ENCODE measurements at places on chromosomes 6 and 20. TPM values are rescaled to one million over a fixed set of nuclear protein-coding genes. Genes with fewer than 3 reads are reported as not detected.

Gene MEI4
- not detected for total RNA-seq

Gene PHACTR1
- total RNA-seq = 0.33 TPM

Gene ASIP
- total RNA-seq = not detected

Gene ULBP1
- total RNA-seq = 23.5 TPM

Gene CASS4
- total RNA-seq = under 0.01 TPM

Gene SRSF12
- 0.54 TPM for total RNA-seq

Gene FAM83D
- total RNA-seq = 7.0 TPM

Gene LTB
- not detected for total RNA-seq

Gene APOM
- 0.50 TPM for total RNA-seq

Gene NKX2-4
- not detected for total RNA-seq

Gene RFX6
- not detected for total RNA-seq

Gene OR2B6
- total RNA-seq = not detected

Gene PRR18
- total RNA-seq = 0.09 TPM

GRCh38 chr6:163943607-163944385 lies 529.3 kb downstream of the QKI start:
- no peak for DNase-seq

- DNase-seq = peak; percentile 95
These were observed 102.6 kb downstream of the CDC5L start for GRCh38 chr6:44489910-44490604.

DNA sequence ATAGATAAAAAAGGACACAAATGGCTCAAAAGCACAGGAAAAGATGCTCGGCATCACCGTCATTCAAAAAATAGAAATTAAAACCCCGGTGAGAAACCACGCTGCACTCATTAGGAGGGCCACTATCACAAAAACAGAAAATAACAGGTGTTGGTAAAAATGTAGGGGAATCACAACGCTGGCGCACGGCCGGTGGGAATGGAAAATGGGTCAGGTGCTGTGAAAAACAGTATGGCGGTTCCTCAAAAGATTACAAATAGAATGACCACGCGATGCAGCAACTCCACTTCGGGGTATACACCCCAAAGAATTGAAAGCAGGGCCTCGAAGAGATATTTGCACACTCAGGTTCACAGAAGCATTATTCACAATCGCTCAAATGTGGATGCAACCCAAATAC lies 28.3 kb downstream of the NPEPL1 start:
- no peak for DNase-seq

DNA sequence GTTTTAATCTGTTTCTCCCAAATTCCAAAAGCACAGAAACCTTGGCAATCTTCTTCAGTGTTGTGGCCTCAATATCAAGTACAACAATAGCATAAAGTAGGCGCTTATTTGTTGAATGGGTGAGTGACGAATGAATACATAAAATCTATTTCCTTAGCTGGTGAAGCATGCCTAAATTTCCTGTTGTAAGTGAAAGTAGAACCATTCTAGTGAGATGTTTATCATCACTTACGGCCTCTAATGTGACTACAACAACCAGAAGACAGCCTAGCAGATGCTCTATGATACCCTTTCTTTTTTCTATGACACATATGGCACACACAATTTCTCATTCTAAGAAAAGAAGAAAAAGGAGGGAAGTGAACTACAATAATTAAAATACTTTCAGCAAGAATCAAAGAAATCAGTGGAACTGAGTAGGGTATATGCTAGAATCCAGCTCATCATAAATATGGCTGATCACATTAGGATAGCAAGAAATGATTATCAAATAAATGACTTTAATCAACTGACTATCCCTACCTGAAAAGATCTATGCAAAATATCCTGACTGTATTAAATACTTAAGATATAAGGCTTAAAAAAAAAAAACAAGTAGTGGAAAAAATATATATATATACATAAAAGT lies 67.4 kb downstream of the BTBD9 start:
- no peak for DNase-seq

DNA sequence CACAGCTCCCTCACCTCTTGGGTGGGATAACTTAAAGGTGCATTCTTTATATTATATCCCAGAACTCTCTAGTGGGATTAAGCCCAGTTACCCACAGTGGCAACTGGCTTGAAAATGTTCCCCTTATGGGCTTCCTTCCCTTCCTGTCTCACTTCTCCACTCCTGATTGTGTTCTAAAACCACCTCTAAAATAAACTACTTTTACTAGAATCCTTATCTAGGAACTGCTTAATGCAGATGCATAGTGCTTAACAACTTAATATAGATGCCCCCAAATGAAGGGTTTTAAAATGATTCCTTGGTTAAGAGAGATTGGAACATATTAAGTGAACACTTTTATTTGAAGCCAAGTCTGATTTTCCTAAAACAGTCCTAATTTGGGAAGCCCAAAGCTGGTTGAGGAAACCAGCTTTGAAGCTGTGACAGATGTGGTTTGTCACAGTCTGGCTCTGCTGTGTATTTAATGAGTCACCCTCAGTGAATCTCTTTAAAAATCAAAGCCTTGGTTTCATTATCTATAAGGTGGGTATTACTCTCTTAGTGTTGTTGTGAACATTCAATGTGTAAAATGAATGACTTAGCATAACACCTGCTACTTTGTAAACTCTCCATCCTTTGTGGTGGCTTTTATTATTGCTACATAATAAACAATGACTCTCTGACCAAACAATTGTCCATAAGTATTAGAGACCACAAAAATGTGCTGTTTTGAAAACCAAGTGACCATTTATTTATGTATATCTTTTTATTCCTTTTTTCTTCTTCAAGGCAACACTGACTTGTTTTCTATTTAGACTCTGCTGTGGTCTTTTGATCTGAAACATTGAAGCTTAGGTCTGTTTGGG lies 24.4 kb downstream of the PLCB1 start:
- DNase-seq = no peak

DNA sequence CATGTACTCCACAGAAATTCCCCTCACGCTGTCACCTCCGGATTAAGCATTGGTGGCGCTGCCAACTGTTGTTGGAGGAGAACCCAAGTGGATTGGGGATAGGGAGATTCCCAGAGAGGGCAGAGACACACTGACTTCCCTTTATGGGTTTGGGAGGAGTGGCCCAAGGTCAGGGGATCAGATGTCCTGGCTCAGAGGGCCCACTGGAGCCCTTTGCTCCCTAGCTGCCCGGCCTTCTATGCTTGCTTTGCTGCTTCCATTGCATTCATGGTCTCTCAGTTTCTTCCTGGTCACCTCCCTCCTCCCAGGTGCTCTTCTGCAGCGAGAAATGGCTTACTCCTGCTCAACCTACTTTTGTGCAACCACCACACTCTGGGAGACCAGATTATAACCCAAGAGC lies 14.3 kb downstream of the CUL9 start:
- no peak for DNase-seq

- no peak for DNase-seq
These were observed 120.0 kb upstream of the RREB1 start for GRCh38 chr6:6987749-6988148.

DNA sequence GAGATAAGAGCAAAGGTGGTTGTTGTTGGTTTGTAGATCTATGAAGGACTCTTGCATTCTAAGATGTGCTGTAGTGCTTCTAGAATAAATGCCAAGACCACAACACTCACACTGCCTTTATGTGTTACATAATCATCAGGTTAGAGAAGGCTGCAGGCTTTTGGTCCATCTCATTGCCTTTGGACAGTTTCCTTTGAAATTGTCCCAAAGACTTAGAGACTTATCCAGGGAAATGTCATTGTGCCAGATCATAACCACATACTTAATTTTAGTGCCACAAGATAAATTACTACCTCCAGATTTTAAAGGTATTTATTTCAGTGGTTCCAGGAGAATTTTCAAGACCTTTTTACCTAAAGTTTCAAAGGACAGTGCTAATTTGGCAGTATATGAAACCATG lies 666.6 kb upstream of the CITED2 start:
- DNase-seq = no peak

GRCh38 chr6:84740385-84740784 lies 24.0 kb downstream of the TBX18 start:
- DNase-seq = no peak

DNA sequence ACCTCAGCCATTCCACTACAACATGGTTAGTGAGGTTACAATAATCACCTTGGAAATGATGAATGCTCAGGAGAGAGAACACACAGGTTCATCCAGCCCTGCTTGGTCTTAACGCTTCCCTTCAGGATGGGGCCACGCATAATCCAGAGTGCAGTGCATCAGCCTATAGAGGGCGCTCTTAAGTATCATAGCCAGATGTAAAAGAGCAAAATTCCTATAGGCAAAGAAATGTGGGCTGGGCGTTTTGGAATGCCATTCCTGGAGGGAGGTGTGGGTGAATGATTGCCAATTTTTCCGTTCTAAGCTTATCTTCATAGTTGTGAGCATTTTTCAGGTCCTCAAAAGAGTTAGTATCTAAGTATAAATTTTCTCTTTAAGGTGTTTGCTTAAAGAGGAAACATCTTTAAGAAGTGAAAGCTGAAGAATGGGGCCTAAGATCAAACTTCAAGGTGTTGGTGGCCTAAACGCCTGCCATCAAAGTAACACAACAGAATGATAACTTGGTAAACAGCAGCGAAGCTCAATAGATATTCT lies 1.8 kb downstream of the RIPOR2 start:
- DNase-seq = no peak

GRCh38 chr20:44736170-44737021 lies 9.3 kb upstream of the KCNK15 start:
- peak; percentile 67 for DNase-seq

DNA sequence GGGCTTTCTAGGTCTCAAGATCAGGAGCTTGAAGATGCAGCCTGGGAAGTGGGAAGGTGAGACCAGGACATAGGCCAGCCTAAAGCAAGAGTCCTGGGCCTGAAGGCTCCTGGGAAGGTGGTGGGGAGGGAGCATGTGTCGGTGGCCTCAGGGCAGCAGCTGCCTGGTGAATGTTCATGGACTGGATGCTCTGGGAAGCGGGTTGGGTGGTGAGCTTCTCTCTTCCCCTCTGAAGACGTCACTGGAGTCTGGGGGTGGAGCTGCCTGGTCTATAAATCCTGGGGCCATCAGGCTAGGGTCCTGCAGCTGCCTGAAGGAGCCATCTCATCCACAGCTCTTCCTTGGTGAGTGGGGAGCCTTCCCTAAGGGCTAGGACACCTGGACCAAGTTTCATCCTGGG lies at the start of gene GNRH2:
GNRH2 (plus strand) TSS at position 301 of the 400 bp plus-strand sequence. CDS start 793 bp downstream, outside the sequence.
- no peak for DNase-seq

DNA sequence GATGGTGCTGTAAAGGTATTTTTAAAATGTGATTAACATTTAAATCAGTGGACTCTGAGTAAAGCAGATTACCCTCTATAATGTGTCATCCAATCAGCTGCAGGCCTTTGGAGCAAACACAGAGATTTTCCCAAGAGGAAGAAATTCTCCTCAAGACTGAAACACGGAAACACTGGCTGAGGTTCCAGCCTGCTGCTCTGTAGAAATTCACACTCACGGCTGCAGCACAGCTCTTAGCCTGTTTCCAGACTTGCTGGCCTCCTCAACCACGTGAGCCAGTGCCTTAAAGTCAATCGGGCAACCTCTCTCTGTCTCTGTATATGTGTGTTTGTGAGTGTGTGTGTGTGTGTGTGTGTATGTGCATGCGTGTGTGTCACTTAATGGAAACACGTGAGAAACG lies 41.1 kb downstream of the PDE10A start:
- no peak for DNase-seq

DNA sequence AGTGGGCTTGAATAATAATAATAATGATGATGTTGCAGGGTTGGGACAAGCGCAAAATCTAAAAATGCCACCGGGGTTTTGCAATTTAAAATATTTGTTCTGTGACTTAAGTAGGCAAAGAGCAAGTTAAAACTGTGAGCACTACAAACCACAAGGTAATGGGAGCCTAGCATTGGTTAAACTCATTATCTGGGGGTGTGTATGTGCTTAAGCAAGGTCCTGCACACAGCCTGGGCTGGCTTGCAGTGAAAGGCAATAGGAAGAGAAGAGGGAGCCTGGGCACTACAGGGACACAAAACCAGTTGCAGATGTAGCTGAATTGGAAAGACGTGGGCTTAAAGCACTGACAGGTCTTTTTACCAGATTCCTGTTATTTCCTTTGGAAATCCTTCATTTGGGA lies 11.7 kb downstream of the SIM1 start:
- no peak for DNase-seq

GRCh38 chr6:35304299-35304698 lies 6.7 kb downstream of the DEF6 start:
- DNase-seq = no peak

- peak; percentile 8 for DNase-seq
These were observed 75.5 kb downstream of the FOXF2 start for GRCh38 chr6:1464781-1465370.

- no peak for DNase-seq
These were observed 55.8 kb upstream of the SMOC2 start for GRCh38 chr6:168385037-168385759.

DNA sequence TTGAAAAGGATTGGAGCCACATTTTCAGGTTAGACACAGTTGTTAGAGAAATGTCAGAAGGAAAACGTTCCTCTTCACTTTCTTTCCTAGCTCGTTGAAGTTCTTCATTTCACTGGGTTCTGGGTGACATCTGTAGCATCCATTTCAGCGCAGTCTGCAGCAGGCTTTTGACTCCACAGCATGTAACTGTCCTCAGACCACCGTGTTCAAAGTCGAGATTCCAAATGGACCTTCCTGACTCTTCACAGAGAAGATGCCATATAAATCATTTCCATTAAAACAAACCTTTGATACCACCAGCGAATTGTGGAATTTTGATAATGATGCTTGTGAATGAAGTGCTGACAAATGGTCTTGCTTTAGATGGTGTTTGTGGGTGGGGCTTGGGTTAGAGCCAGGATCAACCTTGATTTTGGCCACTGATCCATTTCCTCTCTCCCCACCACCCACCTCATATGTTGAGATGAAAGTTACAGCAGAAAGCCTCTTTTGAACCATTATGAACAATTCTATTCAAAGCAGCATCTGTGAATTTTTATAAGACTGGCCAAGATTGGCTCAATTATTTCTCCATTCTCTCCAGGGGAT lies 185.3 kb upstream of the PREP start:
- DNase-seq = no peak

- no peak for DNase-seq
These were observed 434.9 kb downstream of the TFAP2A start for GRCh38 chr6:9979996-9980395.

DNA sequence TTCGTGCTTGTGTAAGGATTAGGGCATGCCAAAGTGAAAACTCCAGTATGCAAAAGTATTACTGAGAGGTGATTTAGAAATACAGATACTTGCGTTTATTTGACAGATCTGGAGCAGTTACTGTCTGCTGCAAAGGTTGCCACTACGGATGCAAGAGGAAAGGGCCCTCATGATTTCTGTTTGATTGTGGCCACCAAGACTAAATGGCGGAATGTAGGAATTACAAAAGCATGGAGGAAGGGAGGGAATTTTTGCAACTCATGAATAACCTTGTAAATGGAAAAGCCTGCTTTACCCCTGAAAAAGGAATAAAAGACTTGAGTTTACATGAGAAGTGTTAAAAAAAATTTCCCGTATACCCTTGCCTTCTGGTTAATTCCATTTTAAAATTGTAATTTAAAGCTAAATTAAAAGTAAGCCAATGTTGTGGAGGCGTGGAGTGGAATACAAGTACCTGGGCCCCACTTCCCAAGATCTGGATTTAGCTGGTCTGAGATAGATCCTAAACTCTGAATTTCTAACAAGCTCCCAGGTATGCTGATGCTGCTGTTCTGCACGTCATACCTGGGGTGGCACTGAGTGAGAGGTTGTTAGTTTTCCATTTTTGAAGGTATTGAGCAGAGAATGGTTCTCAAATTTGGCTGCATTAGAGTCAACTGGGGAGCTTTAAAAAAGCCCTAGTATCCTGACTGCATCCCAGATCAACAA lies 56.6 kb upstream of the NKX2-2 start:
- DNase-seq = no peak

GRCh38 chr20:57632286-57632685 lies 12.1 kb upstream of the ZBP1 start:
- no peak for DNase-seq

GRCh38 chr20:45392733-45393132 lies 14.6 kb upstream of the TP53TG5 start:
- DNase-seq = no peak
